ENCODE measurements at places on chromosomes 2 and 18. TPM values are rescaled to one million over a fixed set of nuclear protein-coding genes. Genes with fewer than 3 reads are reported as not detected.

The CCBE1 gene
- not detected for total RNA-seq

GRCh38 chr2:2717406-2717805 is 386.3 kb upstream of the MYT1L start:
- no peak for DNase-seq

- no peak for DNase-seq
Measured at GRCh38 chr2:118981632-118982031, 39.6 kb downstream of the MARCO start.

The LHCGR gene
- not detected for total RNA-seq

DNA sequence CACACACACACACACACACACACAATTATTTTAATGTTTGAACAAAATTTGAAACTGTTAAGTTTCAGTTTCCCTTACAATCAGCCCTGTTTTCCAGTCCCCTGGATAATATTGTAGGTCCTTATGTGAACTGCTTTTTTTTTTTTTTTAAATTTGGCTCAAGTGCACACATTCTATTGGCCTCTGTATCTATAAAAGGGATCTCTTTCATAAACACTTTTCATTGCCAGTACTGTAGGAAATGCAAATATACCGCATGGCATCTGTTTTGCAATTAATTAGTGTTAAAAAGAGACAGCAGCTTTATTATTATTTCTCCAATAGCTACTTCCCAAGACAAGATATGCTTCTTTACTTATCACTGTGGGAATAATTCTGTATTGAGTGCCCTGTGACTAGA is 738.7 kb downstream of the EPHA4 start:
- no peak for DNase-seq

DNA sequence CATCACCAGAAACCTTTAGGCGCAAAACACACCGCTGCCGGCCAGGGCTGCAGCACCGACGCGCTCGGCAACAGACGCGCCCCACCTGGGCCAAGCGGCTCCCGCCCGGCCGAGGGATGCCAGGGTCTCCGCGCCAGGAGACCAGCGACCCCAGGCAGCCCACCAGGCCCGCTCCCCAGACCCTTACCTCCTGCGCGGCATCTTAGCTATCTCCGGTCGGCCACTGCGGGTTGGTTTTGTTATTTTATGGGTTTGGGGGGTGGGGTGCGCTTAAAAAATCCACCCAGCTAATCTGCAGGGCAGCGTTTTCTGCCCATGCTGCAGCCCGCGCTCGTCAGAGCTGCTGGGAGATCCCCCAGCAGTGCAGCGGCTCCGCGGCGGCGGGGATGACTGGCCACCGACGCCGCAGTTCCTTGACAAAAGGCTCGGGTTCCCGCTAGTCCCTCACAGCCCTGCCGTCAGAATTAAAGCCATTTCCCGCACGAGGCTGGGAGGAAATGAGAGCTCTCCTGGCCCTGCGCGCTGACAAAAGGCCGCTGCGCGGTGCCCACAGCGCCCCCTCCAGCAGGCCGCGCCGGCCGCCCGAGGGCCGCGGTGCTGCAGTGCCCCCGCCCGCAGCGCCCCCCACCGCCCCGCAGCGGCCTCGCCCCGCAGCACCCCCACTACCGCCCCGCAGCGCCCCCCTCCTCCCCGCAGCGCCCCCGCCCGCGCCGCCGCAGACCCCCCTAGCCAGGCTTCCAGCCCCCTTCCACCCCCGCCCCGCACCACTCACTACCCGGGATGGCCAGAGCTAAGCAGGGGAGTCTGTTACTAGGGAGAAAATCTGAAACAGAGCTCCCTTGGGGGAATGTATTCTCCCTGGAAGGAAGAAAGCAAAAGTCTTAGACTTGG is at the start of gene ADD2:
TSS of gene ADD2 (minus strand) at position 502 of the 891 bp plus-strand sequence. CDS start 61,792 bp downstream, outside the sequence.
- peak; percentile 45 for DNase-seq

- DNase-seq, result no peak
Measured at GRCh38 chr2:65026704-65027464, 29.3 kb upstream of the CEP68 start.

The SNTG2 gene
- 1.3 TPM for total RNA-seq

The FIGN gene
- total RNA-seq, result not detected

Measured in CD8-positive, alpha-beta memory T cell (primary cell).